T47D (cell line): ENCODE measurements at places on chromosomes 5 and 9.

DNA sequence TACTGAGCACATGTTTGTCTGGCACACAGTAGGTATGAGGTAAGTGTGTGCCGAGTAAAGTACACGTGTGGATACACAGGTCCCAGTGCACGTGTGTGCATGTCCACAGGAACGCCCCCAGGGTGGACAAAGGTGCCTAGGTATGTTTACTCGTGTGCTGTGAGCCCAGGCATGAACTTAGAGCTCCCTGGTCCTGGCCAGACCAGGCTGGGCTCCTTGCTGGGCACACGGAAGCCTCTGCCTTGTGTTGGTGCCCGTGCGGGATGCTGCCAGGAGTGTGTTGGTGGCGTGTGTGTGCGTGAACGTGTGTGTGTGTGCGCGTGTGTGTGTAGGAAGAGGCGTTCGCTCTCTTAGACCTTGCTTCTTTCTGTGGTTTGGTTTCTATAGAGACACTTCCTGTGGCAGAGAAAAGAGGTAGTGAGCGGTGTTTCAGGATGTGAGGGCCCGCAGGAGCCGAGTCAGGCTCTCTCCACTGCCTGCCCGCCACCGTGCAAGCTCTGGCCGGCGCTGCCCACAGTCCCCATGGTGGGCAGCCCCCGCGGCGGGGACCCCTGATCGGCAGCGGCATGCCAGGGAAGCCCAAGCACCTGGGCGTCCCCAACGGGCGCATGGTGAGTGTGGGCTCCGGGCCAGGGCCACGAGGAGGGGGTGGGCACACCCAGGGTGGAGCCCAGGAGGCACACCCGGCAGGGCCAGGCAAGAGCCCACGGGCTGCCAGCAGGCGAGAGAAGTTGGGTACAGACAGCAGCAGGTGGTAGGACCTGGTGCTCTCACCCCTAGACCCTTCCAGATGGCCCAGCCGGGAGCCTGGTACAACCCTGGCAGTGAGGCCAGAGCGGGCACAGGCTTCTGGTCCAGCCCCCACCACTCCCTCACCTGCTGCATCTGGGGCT, at the start of gene RGS14:
RGS14 (plus strand) TSS at position 466 of the 893 bp plus-strand sequence; CDS start at position 567, 101 bp downstream.
- DNase-seq: no peak

DNA sequence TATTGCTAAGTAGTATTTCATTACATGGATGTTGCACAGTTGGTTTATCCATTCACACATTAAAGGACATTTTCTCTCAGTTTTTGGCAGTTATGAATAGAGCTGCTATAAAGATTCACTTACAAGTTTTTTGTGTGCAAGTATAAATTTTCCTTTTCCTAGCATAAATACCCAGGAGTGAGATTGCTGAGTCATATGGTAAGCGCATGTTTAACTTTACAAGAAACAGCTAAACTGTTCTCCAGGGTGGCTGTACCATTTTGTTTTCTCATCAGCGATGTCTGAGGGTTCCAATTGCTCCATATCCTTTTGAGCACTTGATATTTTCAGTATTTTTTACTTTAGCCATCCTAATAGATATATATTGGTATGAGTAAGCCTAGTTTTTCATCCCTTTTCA, 16.4 kb upstream of the ABCA1 start:
- no peak for DNase-seq

- DNase-seq: no peak
Measured at GRCh38 chr9:134391319-134392231, 65.3 kb downstream of the RXRA start.

GRCh38 chr9:124215368-124215910, 42.3 kb upstream of the NEK6 start:
- DNase-seq: no peak

DNA sequence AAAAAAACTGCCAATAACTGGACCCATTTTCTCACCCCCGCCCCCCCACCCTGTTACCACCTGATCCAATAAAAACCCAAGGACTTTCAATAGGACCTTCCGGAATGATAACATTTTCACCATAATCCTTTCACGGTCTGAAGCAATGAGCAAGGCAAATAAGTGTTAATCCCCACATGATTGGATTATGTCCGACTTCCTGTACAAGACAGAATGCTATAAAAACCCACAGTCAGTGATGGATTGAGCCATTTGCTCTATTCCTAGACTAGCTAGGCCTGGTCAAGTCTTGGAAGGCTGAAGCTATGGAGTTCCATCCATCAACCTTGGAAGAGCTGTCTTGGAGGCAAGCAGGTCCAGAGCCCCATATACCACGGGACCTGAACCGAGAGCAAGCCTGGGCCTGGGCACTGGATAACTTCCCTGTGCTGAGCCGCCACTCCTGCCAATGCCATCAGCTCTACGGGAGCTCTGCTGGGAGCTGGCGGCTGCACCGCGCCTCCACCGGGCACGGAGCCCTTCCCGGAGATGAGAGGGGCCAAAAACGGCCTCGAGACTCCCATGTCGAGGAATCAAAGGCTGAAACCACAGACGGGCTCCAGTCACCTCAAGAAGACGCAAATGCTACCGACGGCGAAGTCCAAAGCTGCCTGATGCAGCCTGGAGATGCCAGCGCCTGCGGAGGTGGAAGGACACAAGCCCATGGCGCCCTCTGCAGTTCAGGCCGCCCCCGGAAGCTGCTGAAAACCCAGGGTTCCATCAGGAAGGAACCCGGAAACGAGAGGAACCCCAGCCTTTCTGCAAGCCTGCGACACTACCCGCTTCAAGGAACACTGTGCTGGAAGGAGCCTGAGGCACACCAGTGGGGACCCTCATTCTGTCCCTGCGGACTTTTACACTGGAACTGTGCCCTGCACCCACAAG, 69.2 kb downstream of the ANXA2R start:
- DNase-seq: no peak

DNA sequence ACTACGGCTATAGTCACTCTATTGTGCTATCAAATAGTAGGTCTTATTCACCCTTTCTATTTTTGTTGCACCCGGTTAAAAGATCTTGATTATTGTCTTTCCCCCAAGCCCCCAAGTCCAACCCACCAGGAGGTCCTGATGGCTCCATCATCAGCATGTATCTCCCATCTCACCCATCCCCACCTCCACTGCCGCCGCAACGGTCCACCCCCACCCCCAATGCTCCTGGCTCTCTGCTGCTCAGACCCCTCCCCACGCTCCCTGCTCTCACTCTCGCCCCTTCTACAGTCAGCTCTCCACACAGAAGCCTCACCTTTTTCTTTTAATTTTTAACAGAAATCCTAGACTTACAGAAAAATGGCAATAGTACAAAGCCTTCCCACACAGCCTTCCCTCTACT, 51.5 kb upstream of the SH3PXD2B start:
- no peak for DNase-seq

- no peak for DNase-seq
Measured at GRCh38 chr9:75604661-75605060, 285.8 kb upstream of the PCSK5 start.

GRCh38 chr5:81207009-81207408, 26.1 kb upstream of the CKMT2 start:
- no peak for DNase-seq

GRCh38 chr9:133181561-133181960, 17.8 kb upstream of the GBGT1 start:
- DNase-seq: no peak

DNA sequence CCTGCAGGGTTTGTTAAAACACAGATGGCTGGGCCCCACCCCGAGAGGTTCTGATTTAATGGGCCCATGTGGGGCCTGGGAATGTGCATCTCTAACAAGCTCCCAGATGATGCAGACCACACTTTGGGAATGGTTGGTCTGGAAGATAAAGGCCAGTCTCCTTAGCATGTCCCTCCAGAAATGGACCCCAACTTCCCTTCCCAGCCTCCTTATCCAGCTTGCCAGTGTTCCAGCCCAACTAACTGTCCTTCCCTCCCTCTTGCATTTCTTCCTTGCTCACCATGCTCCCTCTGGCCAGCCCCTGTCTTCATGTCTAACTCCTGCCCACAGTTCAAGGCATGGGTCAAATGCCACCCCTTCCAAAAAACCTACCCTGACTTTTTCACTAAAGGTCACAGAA, 196.1 kb upstream of the TBC1D2 start:
- DNase-seq: no peak

- no peak for DNase-seq
Measured at GRCh38 chr9:122334916-122335315, 35.9 kb upstream of the PTGS1 start.

- no peak for DNase-seq
Measured at GRCh38 chr5:98570661-98571191, 202.7 kb upstream of the RGMB start.

DNA sequence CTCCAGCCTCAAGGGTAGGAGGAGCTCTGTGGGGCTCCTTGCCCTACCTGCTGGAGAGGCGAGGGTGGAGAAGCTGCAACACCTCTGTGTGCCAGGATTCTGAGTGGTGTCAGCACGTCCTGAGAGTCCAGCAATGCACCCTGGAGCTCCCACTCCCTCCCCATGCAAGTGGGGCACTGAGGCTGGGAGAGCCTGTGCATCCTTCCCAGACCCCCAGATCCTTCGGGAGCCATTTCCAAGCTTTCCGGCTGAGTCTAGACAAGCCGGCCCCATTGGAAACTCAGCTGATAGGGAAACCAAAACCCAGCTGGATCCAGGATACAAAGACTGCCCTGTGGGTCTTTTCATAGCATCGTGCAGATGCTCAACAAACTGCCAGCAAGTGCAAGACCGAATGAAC, 1.8 kb downstream of the FAM163B start:
- DNase-seq: no peak

- no peak for DNase-seq
Measured at GRCh38 chr5:153952893-153953292, 85.8 kb downstream of the FAM114A2 start.

- DNase-seq: no peak
Measured at GRCh38 chr9:14526504-14526903, 166.7 kb downstream of the ZDHHC21 start.

GRCh38 chr5:1804001-1804690, 2.9 kb downstream of the NDUFS6 start:
- no peak for DNase-seq
